ENCODE measurements at places on chromosomes 11 and 22. TPM values are rescaled to one million over a fixed set of nuclear protein-coding genes. Genes with fewer than 3 reads are reported as not detected.
A peak's percentile ranks its signal among the peaks of the same experiment; 100 is the strongest.

GRCh38 chr22:50118557-50119168 is 28.9 kb downstream of the MOV10L1 start:
- DNase-seq, result no peak

DNA sequence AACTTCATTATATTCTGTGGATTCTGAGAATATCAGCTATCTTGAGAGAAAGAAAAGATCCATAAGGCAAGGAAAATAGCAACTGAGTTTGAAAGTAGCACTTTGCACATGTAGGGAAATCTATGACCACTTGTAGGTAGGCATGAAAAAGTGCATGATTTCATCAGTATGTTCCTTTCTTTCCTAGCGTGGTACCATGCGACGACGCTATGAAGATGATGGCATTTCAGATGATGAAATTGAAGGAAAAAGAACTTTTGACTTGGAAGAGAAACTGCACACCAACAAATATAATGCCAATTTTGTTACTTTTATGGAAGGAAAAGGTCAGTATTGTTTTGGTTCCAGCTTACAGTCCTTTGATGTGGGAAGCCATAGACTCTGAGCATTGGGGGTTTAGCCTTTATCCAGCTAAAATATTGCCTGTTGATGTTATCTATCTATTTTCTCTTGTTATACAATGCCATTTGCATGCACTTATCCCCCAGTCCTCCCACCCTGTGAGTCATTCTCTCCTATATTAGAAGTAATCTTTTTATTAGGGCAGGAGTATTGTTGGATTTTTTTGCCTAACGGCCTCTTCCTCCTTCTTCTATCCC is 60.9 kb downstream of the KDM2A start:
- no peak for DNase-seq

DNA sequence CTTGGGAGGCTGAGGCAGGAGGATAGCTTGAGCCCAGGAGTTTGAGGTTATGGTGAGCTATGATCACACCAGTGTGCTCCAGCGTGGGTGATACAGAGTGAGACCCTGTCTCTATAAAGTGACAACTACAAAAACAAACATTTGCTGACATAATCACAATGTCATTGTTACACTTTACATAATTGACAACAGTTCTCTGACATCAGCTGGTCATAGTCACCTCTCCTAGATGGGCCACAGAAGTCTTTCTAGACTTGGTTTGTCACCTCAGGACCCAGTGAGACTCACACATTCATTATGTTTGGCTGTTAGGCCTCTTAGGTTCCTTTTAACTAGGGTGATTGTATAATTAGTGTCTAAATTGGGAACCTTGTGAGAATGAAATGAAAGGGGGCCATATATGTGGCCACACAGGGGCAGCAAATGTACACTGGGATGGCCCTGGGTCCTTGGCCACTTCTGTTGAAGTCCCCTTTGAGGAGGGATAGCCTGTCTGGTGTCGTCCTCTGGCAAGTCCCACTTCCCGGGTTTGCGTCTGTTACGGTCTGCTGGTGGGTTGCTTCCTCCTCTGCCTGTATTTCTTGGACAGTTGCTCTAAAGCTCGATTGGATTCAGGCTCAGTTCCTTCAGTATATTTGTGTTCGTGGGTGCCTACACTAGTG is 5.8 kb upstream of the PPIL2 start:
- no peak for DNase-seq

DNA sequence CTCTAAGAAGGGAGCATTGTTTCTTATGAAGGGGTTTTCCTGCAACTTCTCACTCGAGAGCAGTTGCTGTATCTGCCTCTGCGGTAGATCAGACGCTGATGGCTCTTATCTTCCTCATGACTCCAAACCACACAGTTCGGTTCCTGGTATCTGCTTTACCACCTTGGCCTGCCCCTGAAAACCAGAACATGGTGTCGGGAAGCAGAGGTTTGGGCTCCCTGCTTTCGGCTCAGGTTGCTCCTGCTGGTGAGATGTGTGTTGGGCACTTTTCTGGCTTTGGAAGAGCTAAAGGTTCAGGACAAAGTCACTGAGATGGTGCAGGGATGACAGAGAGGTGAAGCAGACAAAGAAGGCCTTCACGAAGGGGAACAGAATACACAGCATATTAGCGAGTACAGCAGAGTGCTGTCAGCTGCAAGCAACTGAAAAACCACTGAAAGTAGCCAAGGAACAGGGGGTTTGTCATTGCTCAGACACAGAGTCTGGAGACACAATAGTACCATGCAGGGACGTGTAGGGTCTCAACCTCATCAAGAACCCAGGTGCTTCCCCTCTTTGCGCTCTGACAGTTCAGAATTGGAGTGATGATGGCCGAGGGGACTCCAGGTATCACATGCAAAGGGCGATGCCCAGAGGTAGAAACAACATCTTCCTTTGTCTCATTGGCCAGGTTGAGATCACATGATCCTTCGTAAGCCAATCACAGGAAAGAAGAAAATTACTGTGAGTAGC is 11.9 kb upstream of the CSF2RB start:
- peak; percentile 49 for DNase-seq

DNA sequence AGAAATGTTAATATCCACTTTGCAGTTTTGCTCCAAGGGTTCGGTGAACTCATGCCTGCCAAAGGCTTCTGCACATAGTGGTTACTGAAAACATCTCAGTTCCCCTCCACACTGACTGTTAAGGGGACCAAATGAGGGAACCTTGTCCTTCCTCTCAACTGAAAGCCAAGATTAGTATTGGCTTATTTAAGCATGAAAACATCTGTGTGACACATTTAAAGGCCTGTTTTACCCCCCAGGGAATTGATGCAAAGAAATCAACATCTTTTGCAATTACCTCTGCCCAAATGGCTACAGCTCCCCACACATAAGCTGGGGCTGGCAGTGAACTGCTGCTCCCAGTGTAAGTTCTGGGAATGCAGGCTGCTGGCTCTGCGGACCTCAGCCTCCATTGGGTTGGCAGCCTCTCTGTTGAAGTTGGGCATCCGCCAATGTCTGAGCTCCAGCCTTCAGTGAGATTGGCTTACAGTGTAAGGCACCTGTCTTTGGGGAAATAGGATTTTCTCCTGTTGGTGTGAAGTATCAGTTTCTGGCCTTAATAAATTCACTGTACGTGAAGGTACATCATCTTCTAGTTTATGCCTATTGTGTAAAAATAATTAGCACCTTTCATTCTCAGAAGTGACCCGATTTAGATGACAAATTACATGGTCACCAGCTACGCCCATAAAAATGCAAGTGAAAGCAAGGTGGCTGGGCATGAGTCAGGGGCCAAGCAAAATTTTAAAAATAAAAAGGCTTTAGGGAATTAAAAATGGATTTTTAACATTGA is 213.4 kb upstream of the SYN3 start:
- DNase-seq, result no peak

- DNase-seq, result no peak
Measured at GRCh38 chr11:62985041-62985750, 429 bp upstream of the SLC22A6 start.

DNA sequence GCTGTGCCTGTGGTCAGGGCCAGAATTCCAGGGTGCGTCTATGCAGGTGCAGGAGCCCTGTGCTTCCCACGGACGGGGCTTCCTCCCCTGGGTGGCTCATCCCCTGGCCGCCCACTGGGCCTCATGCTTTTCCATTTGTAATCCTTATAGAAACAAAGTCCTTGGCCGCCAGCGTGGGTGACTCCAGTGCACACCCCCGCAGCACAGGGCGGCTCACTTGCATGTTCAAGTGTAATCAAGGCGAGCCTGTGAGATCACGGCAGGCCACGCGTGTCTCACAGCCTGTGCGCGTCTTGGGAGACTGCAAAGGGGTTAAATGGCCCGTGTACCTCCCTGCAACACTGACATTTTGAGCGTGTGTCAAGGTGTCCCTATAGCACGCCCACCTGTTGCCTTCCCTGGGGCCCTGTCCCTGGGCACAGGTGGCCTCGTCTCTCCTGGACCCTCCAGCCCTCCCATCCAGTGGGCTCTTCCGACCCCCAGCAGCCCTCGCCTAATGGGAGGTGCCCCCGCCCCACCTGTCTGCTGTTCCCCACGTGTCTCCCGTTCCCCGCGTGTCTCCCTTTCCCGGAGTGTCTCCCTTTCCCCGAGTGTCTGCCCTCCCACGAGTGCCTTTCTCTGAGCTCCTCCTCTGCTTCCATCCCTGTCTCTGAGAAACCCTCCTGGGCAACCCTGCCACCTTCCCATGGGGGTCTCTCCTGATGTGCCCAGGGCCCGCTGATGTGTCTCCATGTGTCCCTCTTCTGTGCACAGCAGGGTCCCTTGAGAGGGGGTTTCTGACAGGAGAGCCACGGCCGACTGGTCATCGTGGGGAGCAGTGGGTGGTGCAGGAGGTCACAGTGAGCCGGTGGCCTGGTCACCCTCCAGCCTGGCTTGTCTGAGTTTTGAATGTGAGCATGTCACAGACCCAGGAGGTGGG is 1215.3 kb downstream of the BRD1 start:
- DNase-seq, result no peak

- no peak for DNase-seq
Measured at GRCh38 chr22:49439373-49439772, 388.3 kb downstream of the BRD1 start.

- DNase-seq, result no peak
Measured at GRCh38 chr11:9735919-9736318, 72.0 kb downstream of the SWAP70 start.

DNA sequence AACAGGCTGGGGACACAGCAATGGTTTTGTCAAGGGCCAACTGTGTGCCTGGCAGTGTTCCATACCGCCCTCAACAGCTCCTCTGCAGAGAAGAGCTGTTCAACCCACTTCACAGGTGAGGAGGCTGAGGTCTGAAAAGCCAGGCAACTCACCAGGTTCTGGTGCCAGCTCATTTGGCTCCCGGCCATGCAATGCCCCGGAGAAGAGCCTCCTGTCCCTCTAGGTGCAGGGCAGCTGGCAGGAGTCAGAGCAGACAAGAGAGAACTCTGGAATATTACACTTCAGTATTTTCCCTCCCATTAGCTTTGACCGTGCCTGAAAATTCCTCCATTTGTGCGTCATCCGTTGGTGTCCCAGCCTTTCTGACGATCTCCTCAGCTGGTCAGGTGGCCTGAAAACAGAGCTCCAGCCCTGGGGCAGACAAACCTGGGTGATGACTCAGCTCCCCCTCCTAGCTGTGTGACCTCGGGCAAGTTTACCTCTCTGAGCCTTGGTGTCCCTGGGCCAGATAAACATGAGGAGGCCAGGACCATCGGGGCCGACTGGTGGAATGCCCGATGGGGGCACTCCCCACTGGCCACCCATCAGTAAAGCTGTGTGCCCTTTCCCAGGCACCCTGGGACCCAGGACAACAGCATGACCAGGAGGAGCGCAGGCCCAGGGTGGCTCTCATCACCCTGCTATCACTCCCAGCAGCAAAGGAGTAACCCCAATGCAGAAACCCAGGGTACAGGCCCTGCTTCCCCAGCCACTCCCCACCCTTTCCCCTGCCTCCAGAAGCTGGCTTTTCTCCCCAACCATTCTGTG is 9.6 kb upstream of the C1QTNF6 start:
- DNase-seq, result no peak

GRCh38 chr11:17473071-17473744 is 3.4 kb downstream of the ABCC8 start:
- no peak for DNase-seq

DNA sequence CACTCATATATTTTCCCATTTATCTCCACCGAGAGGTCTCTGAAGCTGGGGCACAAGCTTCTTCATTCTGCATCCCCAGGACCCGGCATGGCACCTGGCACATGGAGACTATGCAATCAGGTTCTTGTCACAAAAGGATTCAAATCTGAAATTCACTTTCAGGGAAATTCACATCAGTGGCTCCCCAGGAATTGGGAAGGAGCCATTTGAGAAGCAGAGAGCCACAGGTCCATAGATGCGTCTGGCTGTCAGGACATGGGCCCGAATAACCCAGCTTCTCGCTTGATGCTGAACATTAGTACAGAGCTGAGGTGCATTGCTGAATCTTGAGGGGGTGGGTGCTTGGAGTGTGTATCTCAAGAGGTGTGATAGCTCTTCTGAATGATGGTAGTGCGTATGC is 82.5 kb downstream of the TSPAN18 start:
- DNase-seq, result no peak

DNA sequence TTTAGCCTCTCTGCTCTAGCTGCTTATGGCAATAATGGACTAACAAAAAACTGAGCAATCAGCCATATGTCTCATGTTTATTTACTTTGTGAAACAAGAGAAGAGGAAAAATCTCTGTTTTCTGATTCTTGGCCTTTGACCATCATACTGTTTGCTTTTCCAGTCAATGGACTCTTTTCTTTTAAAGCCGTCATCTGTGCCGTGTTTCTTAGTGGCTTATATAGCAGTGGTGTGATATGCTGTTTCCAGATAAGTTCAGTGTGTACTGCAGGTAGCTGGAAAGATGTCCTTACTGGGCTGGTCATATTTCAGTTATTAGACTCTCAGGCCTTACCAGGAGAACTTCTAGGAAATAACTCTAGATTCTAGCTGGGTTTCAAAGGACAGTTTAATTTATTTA is 33.6 kb upstream of the TECTA start:
- no peak for DNase-seq

GRCh38 chr22:42608136-42608822 is 6.4 kb downstream of the POLDIP3 start:
- no peak for DNase-seq

DNA sequence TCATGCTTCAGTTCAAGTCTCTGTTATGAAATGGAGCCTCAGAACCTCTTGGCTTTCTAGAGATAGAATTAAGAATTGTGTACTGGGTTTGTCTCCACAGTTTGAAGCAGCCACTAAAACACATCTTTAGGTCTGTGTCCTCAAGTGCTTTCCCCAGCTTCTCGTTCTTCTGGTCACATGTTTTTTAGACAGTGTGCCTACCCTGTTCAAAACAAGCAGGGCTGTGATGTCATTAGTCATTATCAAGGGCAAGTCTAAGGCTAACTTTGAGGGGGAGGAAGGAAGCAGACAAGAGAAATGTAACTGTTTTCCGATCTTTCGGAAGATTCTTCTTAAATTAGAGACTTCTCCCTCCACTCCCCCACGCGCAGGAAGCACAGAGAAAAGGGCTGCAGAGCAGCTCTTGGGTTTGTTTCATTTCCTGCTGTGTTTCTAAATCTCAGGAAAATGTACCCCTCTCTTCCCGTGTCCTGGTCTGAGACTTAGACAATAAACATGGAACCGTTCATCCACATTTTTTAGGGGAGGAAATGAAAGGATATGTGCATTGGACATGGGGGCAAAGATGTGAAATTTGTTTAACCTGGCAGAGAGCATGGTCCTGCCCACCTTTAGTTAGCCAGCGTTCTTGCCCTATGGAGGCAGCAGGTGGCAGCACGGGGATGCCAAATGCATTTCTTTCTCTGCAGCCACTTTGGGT is 3.1 kb downstream of the AKIP1 start:
- DNase-seq, result peak; percentile 56

Gene UBASH3B
- total RNA-seq, result 6.9 TPM

Gene LMO2
- not detected for total RNA-seq

Gene RIMBP3C
- total RNA-seq, result not detected

Gene SLC22A8
- total RNA-seq, result not detected

Gene CDC42BPG
- 1.5 TPM for total RNA-seq

Gene HTR3B
- total RNA-seq, result not detected

Gene CCDC88B
- total RNA-seq, result 119 TPM

Gene OR52A5
- not detected for total RNA-seq
